Activated gamma-delta T cell treated with Interleukin-2 at 50 U/mL for 16 hours (primary cell): ENCODE measurements at places on chromosomes 11 and 22.
A peak's percentile ranks its signal among the peaks of the same experiment; 100 is the strongest.

DNA sequence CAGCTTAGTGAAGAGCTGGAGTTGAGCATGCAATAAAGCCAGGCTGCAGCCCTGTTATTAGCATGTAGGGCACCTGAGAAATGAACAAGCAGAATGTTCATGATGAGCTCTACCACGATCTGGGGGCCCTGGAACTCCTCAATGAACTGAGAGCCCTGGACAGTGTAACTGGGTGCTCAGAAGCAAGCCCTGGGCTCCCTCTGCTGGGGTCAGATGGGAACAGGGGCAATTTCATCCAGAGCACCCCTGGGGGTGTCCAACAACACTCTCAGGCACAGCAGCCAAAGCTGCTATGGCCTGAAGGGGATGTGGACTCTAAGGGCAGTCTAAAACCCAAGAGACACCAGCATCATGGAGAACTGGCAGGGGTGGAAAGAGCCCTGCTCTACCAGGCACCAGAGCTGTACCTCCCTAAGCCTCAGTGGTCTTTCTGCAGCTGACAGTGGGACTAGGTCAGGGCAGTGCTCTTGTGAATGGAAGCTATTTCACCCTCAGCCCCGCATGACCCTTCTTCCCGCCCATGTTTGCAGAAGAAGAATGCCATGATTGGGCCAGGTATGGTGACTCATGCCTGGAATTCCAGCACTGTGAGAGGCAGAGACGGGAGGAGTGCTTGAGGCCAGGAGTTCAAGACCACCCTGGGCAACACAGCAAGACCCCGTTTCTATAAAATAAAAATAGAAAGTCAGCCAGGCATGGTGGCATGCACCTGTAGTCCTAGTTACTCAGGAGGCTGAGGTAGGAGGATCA is 28.9 kb downstream of the THOC5 start:
- DNase-seq, result no peak

GRCh38 chr11:116986521-116987105 is 111.6 kb downstream of the SIK3 start:
- no peak for DNase-seq

GRCh38 chr11:126310200-126310991 is 6.5 kb downstream of the DCPS start:
- DNase-seq, result peak; percentile 52

- DNase-seq, result no peak
Observed at GRCh38 chr11:14346303-14346955, 12.6 kb downstream of the RRAS2 start.

- DNase-seq, result no peak
Observed at GRCh38 chr11:119668676-119669075, 60.3 kb downstream of the NECTIN1 start.

DNA sequence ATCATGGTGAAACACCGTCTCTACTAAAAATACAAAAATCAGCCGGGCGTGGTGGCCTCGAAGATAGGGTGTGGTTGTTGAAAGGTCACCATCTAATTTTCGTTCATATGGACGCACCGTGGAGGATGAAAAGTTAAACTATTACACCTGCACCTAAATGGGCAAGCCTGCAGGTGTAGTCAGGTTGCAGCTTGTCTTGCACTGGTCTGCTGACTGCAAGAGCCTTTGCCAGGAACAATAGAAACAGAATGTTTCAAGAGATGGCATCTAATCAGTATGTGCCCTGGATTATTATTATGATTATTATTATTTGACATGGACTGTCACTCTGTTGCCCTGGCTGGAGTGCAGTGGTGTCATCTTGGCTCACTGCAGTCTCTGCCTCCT is 908 bp downstream of the NADSYN1 start:
- DNase-seq, result no peak

- no peak for DNase-seq
Observed at GRCh38 chr22:20267441-20268278, 458 bp downstream of the RTN4R start.

GRCh38 chr22:17777717-17778044 is 3.4 kb upstream of the BID start:
- DNase-seq, result no peak

GRCh38 chr11:40716344-40717130 is 742.9 kb downstream of the LRRC4C start:
- no peak for DNase-seq

- no peak for DNase-seq
Observed at GRCh38 chr22:44941207-44941606, 68.6 kb downstream of the PHF21B start.

DNA sequence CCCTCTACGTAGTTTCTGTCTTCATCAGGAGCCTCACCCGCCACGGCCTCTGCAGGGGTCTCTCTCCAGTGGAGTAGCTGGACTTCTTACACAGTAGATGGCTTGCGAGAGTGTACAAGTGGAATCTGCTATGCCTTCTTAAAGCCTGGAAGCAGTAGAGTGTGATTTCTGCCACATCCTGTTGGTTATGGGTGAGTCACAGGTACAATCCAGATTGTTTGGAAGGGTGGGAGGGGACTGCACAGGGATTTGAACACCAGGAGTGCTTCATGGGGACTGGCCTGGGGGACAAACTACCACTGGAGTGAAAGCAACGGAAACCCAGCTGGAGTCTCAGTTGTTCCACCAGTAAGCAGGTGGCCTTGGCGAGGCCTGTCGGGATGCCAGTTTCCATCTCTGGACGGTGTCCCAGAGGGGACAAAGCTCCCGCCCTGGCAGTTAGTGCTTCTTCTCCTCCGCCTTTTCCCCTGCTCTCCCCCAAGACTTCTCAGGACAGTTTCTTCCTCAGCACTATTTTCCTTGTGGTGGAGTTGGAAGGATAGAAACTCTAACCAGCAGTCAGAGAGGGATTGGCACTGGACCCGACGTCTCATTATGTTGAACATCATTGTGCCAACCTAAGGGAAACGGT is 85.0 kb upstream of the RCN1 start:
- no peak for DNase-seq

DNA sequence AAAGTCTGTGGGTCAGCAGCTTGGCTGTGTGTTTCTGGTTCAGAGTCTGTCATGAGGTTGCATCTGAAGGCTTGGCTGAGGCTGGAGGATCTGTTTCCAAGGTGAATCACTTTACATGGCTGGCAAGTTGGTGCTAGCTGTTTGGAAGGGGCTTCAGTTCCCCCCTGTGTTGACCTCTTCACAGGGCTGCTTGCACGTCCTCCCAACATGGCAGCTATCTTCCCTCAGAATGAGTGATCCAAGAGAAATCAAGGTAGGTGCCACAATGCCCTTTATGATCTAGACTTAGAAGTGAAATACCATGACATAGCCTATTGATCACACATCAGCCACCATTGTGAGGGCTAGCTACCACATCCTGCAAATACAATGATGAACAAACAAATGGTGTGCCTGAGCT is 9.9 kb downstream of the APOA4 start:
- DNase-seq, result no peak

- DNase-seq, result no peak
Observed at GRCh38 chr22:43012390-43012789, 2.6 kb downstream of the PACSIN2 start.

DNA sequence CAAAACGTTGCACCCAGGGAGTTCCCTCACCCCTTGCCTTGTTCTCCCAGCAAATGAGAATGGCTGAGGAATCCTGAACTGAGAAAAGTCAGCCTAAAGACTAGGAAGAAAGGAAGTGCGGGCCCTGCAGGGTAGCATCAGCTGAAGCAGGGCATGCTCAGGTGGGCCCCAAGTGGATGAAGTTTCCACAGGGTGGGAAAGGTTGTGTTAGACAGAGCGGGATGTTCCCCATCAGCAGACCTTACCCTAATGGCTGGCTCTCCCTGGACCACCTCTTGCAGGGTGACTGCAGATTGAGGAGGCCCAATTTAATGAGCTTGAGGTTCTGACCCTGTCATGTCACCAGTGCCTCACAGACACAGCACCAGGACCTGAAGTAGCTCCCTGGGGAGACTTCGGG is 81.5 kb upstream of the MYOD1 start:
- no peak for DNase-seq

DNA sequence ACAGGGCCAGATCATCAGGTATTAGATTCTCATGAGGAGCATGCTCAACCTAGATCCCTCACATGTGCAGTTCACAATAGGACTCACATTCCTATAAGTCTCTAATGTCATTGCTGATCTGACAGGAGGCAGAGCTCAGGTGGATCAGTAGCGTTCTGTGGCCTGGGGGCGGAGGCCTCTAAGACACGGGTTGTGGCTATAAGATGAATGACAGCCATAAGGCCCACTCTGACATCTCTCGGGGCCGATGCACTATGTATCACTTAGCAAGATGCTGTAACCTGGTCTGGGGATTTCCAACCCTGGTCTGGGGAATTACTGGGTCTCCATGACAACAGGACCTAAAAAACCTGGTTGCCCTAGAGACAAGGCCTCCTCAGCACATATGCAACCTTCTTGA is 932.7 kb downstream of the TBC1D22A start:
- DNase-seq, result no peak

DNA sequence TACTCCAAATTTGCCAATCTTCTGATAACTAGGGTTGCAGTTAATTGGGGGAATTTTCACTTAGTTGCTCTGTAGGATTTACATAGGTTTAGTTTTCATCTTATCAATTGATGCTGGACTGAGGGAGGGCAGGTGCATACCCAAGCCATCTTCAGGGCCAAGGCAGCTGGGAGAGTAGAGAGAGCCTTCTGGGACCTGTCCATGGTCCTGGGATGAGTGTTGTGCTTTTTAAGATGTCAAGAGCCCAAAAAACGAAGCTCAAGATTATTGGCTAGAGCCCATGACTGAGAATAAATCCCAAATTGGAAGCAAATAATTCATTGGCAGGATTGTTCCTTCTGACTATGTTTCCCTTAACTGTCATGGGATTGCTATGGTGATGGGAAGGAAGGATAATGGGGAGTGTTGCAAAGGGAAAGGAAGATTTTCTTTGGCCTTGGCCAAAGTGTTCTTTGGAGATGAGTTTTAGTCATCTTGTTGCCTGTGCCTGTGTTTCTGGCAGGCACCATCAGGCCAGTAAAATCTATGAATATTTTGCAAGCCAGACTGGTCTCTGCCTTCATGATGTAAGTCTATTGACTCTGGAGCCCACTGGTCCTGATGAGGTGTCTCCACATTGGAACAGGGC is 4.5 kb downstream of the SLC22A6 start:
- DNase-seq, result no peak

DNA sequence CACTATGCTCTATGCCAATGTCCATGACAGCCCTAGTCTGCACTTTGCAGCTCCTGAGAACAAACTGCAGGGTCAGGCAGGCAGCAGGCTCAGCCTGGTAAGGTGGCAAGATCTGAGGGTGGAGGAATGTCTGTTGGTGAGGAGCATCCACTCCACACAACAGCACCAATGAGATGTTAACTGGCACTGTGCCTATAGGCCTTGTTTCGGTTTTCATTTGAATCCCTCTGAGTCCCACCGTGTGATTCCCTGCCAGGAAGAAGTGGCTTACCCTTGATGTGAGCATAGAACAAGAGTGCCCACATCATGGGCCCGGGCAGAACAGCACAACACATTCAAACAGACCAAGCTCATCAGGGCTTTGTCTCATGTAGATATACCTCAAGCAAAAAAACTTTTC is 44.1 kb upstream of the CHRM4 start:
- no peak for DNase-seq

- DNase-seq, result no peak
Observed at GRCh38 chr11:78961937-78962701, 387.5 kb upstream of the NARS2 start.

GRCh38 chr11:35852056-35852455 is 91.8 kb upstream of the LDLRAD3 start:
- DNase-seq, result no peak

- no peak for DNase-seq
Observed at GRCh38 chr11:120696597-120697218, 185.2 kb downstream of the GRIK4 start.

GRCh38 chr11:17389211-17389956 is 925 bp upstream of the KCNJ11 start:
- peak; percentile 83 for DNase-seq

- DNase-seq, result no peak
Observed at GRCh38 chr11:45294499-45294898, 8.4 kb upstream of the SYT13 start.

DNA sequence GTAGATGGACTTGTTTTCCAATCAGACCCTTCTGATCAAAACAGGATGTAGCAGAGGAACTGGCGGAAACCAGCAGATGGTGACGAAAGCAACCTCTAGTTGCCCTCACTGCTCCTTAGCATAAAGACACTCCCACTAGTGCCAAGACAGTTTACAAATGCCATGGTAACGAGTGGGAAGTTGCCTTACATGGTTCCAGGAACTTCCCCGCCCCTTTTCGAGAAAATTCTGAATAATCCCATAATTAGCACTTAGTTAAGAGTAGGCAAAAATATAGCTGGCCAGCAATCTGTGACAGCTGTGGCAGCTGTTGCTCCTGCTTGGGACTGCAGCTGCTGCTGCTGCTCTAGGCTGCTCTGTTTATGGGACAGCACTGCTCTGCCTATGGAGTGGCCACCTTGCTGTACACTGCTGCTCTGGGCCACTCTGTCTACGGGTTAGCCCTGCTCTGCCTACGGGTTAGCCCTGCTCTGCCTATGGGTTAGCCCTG is 33.4 kb upstream of the SORL1 start:
- peak; percentile 9 for DNase-seq

GRCh38 chr11:26331911-26332571 is at the start of gene ANO3:
ANO3 (plus strand) TSS chr11:26332130; CDS start chr11:26332276, 146 bp downstream.
- DNase-seq, result no peak

- no peak for DNase-seq
Observed at GRCh38 chr11:40338739-40339138, 1120.7 kb downstream of the LRRC4C start.

GRCh38 chr11:22192642-22193347 is at the start of gene ANO5:
ANO5 (plus strand) TSS chr11:22193085; CDS start chr11:22193493, 408 bp downstream.
- peak; percentile 3 for DNase-seq

- DNase-seq, result no peak
Observed at GRCh38 chr11:36454941-36455631, 55.0 kb downstream of the TRAF6 start.

GRCh38 chr11:131748151-131749050 is 378.0 kb downstream of the NTM start:
- no peak for DNase-seq

- DNase-seq, result no peak
Observed at GRCh38 chr22:44405661-44406060, 92.4 kb downstream of the RTL6 start.

GRCh38 chr11:116702772-116703385 is 69.9 kb downstream of the BUD13 start:
- DNase-seq, result no peak

- peak; percentile 31 for DNase-seq
Observed at GRCh38 chr22:43343262-43343669, at the start of gene SCUBE1. SCUBE1 (minus strand) TSS chr22:43343372; CDS start chr22:43343261, 111 bp downstream.

GRCh38 chr11:120134106-120134930 is 3.6 kb downstream of the TRIM29 start:
- DNase-seq, result no peak

GRCh38 chr11:119618208-119618909 is 110.6 kb downstream of the NECTIN1 start:
- no peak for DNase-seq

GRCh38 chr11:11141065-11141464 is 212.0 kb downstream of the CSNK2A3 start:
- DNase-seq, result no peak

DNA sequence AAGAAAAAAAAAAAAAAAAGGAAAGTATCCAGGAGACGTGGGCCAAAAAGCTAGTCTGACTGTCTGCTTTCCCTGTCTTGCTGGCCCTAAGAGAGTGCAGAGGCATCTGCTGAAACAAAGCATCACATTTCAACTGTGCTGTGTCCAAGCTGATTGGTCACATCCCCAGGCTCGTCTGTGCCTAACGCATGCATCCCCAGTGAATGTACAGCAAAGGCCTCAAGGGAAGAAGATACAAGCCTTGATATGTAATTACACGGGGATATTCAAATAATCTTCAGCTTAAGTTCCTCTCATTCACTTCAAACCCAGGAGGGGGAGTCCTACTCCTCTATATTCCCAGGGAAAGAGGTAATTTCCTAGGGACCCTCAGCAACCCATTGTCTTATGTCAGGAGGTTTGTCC is 5.4 kb upstream of the SORL1 start:
- DNase-seq, result no peak
